Ascending aorta (tissue), 2 donors: ENCODE measurements at places on chromosomes 12 and 14.

GRCh38 chr12:64729909-64730587 is 29.2 kb downstream of the GNS start:
- DNase-seq = no peak

DNA sequence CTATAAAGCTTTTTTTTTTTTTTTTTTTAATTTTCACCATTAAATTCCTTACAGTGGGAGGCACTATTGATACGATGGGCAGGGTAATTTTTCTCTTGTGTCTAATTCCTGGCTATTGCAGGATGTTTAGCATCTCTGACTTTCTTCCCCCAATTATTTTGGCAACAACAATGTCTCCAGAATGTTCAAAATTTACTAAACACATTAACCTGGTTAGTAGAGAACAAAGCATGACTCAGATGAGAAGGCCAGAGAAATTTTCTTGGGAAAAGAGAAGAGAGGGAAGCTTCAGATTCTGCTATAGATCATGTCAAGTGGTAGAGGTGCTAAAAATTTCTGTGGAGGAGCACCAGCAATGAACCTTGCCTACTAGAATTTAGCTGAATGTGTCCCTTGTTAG is 171.5 kb upstream of the PRICKLE1 start:
- no peak for DNase-seq

GRCh38 chr14:75363570-75364227 is 64.1 kb upstream of the JDP2 start:
- DNase-seq = no peak

- DNase-seq = no peak
These were observed 6.8 kb downstream of the VRK1 start for GRCh38 chr14:96803958-96804357.

- DNase-seq = no peak
These were observed 2.3 kb upstream of the GLIPR1 start for GRCh38 chr12:75478116-75478794.
